CD4-positive, alpha-beta T cell treated with Interleukin-2 at 100 ng/mL for 4 hours (primary cell): ENCODE measurements at places on chromosomes 1 and 21.
A peak's percentile ranks its signal among the peaks of the same experiment; 100 is the strongest.

GRCh38 chr21:35521852-35522505 lies 472.9 kb upstream of the RUNX1 start:
- no peak for DNase-seq

DNA sequence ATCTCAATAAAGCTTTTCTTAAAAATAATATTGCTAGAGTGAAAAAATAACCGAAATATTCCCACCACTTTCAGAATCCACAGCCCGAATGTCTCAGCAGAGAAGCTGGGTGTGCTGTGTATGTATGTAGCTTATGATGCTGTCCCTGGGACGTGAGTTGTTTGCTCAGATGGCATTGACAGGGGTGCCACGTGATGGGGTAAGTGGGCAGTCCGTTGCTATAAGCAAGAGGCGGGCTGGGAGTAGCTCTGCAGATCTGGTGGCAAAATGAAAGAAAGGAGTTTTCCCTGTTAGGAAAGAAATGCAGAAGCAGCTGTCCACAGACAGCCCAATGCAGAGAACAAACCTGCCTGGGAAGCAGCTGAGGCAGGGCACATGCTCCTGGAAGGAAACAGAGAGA lies 3.8 kb upstream of the FAM20B start:
- DNase-seq = no peak

DNA sequence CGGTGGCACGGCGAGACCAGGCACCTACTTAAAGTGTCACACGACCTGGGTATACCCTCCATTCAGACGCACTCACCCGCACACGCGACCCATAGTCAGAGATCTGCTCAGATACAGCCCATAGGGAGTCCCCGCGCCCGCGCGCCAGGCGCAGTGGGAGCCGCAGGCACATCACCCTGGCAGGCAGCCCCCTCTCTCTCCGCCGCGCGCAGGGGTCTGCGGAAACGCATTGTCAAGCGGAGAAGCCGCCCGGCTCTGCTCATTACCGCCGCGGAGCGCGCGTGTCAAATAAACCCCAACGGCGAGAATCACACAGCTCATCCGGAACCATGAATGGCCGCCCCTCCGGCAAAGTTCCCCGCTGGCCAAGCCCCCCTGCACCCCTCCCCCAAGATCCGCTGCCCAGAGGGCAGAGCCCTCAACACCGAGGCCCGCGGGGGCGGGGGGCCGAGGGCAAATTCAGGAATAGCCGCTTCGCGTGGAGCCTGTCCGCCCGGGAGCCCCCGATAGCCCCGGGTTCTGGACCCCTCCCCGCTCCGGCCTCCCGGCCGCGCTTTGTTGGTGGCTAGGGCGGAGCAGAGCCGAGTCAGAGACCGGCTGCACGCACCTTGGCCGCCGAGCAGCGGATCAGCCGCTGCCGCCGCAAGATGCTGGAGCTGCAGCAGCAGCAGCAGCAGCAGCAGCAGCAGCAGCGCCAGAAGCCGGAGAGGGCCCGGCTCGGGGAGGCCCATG lies 522 bp downstream of the LRP8 start:
- DNase-seq = peak; percentile 35

- DNase-seq = no peak
These were observed 10.6 kb upstream of the CAPZB start for GRCh38 chr1:19495799-19496526.

DNA sequence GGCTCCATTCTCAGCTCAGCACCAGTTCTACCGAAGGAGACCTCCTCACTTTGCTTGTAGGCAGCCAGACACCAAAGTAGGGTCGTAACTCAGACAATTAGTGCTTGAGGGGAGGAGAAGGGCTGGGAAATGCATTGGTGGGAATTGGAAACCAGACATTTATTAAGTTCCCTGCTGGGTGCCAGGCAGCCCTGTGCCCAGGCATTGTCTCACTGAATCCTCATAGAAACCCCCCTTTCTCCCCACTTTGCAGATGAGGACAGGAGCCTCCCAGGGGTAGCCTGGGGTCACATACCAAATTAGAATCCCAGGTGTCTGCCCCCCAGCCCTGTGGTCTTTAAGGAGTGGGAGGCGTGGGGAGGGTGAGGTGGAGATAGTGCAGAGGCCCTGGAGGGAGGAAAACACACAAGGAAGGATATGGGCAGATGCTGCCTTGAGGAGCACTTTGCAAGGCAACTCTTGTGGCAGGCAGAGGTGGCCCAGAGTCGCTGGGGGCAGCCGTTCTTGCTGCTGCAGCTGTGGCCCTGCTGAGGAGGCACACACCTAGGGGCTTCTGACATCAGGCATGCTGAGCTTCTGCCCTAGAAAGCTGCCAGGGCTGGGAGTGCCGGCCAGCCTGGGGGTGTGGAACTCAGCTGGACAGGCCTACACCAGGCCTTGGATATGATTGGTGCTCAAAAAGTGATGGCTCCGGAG lies 29.4 kb downstream of the CDK18 start:
- no peak for DNase-seq

- no peak for DNase-seq
These were observed 23.3 kb downstream of the KIRREL1 start for GRCh38 chr1:158016651-158017335.

DNA sequence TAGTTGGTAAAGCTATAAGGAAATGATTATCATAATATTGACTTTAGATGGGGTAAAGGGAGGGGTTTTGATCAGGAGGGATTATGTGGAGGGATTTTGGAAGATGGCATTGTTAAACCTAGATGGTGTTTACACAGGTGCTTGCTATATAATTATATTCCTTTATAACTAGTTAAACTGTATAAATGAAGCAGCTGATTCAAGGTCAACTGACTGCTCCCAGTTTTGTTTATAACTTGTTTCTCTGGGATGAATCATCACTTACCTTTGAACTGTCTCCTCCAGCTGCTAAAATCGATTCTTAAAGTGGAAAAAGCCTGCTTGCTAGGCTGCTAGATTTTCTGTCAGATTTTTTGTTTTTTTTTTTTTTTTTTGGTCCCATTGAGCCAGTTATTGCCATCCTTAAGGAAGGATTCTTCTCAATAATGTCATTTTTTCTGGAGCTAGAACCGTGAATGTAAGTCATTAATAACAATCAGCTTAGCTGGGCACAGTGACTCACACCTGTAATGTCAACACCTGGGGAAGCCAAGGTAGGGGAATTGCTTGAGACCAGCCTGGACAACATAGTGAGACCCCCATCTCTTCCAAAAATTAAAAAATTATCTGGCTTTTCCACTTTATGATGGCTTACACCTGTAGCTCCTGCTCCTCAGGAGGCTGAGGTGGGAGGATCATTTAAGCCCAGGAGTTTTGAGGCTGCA lies 153.2 kb downstream of the PIK3R3 start:
- no peak for DNase-seq

DNA sequence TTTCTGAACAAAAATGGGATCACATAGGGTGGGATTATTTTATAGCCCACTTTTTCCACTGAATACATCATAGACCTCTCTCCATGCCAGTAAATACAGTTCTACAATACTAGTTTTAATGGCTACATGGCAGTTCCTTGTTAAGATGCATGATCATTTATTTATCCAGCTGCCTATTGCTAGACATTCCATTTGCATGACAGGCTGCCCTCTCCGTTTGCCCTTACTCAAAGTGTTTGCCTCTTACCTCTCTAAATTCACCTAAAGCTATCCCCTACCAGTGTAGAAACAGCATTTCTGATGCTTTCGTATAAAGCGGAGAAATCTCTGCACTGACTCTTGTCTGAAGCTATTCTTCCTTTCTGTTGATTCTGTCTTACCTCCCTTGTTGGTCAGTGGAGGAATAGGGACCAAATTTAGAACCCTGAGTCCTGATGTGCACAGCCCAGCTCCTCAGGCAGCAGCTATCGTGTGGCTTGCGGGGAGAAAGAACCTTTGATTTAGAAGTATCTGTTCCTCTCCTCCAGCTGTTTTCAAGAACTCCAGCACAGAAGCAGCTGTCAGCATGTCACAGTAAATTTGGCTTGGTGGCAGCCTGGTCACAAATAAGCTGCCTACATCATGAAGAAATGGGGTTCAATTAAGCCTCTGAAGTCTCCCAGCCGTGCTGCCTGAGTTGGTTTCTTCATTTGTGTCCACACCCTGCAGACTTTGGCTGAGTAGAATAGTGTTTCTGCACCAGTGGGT lies 337.3 kb downstream of the PRDM2 start:
- DNase-seq = no peak

GRCh38 chr1:117570988-117571409 lies 34.8 kb upstream of the TENT5C start:
- DNase-seq = no peak

DNA sequence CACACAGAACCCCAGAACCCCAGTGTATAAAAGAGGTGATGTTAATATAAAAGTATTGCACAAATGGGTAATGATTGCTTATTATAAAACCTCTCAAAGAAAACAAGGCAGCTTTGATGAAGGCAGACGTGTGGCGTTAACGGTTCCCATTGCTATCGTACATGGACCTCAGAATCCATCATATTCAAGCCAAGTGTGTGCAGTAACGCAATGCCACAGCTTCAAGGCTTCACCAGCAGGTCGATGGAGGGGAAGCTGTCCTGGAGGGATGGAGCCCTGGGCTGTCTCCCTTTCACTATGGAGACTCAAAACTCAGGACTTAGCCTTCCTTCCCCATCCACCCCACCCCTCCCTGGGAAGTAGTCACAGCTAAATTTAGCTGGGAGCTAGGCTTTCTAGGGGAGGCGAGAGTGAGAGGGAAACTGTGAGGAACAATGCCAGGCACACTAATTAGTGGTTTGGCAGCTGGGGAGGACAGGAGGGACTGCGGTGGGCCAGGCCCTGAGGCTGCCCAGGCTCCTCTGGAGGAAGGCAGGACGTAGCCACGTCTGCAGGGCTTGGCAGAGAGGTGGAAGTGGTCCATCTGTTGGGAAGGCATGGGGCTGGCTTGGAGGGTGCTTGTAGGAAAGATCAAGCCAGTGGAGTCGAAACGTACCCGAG lies 121.2 kb downstream of the HMGB4 start:
- no peak for DNase-seq
